Kidney (tissue), 22 donors: ENCODE measurements at places on chromosomes 1 and 21.

DNA sequence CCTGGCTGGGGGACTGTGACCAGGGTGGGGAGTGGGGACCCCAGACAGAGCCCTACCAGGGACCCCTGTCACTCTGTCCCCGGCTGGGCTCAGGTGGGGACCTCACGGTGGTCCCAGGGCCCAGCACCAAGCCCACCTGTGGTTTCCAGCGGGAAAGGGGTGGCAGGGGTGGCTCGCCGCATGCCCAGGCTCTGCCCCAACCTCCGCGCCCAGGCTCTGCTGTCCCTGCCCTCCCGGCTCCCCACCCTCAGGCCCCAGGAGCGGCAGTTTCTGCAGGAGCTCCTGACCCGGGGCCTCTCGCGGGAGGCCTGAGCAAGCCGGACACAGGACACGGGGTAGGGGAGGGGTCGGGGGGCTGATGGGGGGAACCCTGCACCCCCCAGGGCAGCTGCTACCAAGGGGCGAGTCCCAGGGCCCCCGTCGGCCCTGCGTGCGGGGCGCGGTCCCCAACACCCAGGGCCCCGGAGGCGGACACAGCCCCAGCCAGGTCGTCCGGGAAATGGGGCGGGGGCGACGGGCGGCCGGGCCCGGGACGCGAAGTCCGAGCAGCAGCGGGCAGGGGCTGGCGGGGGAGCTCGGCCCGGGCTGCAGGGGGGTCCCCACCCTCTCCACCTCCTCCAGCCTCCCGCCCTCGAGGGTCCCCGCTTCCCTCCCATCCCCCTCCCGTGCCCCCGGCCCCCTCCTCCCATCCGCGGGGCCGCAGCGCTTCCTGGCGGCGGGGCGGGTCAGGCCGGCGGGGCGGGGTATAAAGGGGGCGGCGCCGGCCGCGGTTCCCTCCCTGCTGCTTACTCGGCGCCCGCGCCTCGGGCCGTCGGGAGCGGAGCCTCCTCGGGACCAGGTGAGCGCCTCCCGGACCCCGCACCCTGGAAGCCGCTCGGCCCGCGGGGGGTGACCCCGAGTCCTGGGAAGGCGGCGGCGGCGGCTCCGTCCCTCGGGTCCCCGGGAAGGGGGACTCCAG lies at the start of gene COL6A2:
COL6A2 (plus strand) TSS at position 777 of the 958 bp plus-strand sequence.
- peak; percentile 75 for DNase-seq

GRCh38 chr1:222777463-222777862 lies 37.4 kb upstream of the DISP1 start:
- DNase-seq = no peak

GRCh38 chr1:101344745-101345144 lies 107.9 kb downstream of the S1PR1 start:
- DNase-seq = peak; percentile 23

GRCh38 chr1:246724731-246725095 lies 504 bp downstream of the SCCPDH start:
- DNase-seq = peak; percentile 88

- no peak for DNase-seq
Measured at GRCh38 chr1:3561702-3562101, 49.6 kb downstream of the MEGF6 start.

DNA sequence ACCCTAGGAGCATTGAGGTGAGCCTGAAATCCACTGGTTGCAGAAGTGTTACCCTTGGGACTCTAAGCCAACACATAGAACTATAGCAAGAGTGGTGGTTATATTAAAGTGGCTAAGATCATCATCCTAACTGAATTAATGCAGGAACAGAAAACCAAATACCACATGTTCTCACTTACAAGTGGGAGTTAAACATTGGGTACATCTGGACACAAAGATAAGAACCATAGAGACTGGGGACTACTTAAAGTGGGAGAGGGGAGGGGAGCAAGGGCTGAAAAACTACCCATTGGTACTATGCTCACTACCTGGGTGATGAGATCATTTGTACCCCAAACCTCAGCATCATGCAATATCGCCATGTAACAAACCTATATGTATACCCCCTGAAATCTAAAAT lies 100.0 kb downstream of the SLC25A24 start:
- no peak for DNase-seq

GRCh38 chr1:25065795-25066238 lies 135.7 kb upstream of the RUNX3 start:
- peak; percentile 72 for DNase-seq

DNA sequence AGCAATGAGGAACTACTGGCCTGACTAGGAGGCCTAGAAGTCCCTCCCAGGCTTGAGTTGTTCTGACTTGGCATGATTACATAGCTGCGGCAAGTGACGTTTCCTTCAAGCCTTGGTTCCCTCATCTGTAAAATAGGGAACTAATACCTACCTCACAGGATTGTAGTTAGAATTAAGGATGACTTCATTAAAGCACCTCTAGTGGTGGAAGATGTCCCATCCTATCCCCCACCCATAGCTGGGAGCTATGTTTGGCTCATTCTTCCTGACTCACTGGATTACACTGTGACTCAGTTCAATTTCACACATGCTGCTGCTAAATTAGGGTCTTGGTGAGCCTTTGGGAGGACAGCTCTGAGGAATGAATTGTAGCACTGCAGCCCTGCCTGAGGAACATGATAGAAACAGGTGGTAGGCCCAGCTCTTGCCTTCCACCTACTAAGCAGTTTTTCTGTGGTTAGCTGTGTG lies 6.0 kb upstream of the SHISA4 start:
- no peak for DNase-seq

DNA sequence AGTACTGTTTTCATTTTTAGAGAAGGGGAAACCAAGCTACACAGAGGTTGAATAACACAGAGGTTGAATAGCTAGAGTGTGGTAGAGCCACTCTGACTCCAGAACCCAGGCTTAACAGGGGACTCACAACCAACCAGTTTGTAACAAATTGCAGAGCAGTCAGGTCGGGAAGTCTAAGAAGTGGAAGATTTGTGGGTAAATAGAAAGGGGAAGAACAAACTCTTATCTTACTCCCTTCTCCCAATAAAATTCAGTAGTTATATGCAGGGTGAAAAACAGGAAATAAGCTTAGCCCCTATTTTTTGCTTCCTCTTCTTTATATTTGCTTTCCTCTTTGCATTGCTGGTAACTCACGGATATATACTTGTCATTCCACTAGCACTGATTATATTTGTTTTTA lies 23.2 kb downstream of the CDC42 start:
- DNase-seq = no peak

DNA sequence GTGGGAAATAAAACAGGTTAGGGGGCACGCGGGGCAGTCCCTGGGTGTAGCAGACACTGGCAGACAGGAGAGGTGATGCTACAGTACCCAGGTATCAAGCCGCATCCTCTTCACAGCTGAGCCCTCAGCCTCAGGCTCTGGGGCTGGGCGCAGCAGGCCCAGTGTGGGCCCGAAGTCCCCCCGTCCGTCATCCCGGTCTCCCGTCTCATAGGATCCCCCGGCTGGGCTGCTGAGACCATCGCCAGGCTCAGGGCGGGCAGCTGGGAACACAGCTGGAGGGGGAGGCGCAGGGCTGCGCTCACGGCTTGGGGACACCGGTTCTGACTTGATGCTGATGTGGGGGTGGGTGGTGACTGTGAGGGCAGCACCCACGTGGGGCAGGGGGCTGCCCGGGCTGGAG lies 32.7 kb downstream of the MEF2D start:
- DNase-seq = no peak

GRCh38 chr1:201630582-201630981 lies 91.7 kb downstream of the NAV1 start:
- no peak for DNase-seq

DNA sequence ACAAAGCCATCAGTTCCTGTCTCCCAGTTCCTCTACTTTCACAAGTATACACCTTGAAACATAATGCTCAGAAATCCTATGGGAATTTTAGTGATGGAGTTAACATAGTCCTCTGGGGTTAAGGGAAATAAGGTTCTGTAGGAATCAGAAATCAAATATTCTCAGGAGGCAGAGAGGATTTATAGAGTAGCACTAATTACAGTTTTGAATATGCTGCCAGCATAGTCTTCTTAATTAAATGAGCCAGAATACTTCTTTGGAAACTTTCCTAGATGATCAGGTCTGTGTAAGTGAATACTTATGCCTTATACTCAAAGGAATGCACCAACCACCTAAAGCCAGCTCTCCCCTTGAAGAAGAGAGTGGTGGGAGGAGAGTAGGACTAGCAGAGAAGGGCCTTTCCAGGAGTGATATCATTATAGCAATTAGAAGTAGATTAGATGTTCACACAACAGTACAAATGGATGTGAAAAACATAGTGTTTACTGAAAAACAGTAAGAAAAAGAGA lies 31.4 kb upstream of the DIRAS3 start:
- DNase-seq = no peak
